NT2/D1 (cell line): ENCODE measurements at places on chromosomes 13 and 19.

DNA sequence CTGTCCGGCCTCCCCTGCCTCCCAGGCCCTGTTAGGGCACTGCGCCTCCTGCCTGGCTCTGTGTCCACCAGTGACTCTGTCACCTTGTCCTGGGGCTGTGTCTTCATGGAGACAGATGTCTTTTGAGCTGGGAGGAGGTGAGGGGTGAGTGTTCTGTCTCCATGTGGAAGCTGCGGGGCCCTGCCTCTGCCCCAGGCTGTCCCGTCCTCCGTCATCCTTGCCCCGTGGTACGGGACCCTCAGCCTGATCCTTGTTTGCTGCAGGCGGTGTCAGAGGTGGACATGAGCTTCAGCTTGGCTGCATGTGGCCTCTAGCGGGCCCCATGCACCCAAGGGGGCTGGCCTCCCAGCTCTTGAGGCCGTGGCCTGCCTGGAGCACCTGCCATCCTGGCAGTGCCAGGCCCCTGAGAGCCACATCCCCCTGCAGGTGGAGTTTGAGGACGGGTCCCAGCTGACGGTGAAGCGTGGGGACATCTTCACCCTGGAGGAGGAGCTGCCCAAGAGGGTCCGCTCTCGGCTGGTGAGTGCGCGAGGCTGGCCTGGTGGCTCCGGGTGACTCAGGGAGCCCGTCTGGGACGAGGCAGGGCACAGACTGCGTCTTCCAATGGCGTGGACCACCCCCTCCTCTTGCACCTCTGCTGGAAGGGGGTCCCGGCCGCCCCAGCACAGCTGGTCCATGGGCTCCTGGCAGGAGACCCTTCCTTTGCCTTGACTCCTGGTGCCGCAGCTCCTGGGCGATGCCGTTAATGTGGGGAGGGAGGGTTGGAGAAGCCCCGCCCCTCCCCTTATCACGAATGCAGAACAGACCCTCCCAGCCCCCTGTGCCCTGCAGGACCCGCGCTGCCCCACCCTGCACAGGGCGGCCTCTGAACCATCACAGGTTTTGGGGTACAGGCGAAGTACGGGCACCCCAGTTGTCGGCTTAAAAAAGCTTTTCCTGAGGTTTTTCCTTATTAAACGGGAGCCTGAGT is 181.3 kb downstream of the KDM4B start:
- DNase-seq: no peak

GRCh38 chr19:32917616-32917996 is 48.0 kb upstream of the SLC7A9 start:
- DNase-seq: peak; percentile 43

- DNase-seq: no peak
Observed at GRCh38 chr13:66137384-66137783, 1092.8 kb downstream of the PCDH9 start.

GRCh38 chr19:51621178-51621577 is 9.0 kb downstream of the SIGLEC5 start:
- DNase-seq: no peak

DNA sequence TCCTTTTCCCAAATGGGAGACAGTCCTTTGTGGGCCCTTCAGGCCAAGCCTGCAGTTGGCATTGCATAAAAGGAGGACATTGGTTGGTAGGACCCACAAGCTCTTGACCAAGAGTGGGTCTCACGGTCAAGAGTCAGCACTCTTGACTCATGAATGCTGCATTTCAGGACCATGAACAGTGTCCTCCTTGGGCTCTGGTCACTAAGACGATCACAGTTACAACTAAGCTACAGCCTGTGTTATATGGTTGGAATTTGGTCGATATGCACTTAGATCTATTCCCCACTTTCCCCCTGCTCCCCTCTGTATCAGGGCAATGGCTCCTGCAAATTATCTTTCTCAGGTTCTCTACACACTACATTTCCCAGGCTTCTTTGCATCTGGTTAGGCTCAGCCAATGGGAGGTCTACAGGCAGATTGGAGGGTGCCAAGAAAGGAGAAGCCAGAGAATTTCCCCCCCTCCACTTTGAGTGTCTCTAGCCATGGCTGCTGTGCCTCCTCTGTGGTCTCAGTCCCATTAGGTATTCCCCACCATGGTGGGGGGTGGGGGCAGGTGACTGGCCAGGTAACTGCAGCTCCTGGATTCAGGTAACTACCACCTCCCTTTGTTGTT is 3.1 kb upstream of the OLFM2 start:
- DNase-seq: no peak

DNA sequence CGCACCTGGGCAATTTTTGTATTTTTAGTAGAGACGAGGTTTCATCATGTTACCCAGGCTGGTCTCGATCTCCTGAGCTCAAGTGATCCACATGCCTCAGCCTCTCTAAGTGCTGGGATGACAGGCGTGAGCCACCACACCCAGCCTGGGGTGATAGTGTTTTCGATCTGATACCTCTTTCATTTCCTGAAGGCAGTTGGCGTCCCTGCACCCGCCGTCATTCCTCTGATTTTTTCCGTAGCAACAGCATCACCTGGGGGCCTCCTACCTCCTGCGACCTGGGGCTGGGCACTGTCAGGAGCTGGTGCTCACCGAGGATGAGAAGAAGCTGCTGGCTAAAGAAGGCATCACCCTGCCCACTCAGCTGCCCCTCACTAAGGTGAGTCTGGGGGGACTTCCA is 10.8 kb downstream of the CREB3L3 start:
- DNase-seq: no peak

DNA sequence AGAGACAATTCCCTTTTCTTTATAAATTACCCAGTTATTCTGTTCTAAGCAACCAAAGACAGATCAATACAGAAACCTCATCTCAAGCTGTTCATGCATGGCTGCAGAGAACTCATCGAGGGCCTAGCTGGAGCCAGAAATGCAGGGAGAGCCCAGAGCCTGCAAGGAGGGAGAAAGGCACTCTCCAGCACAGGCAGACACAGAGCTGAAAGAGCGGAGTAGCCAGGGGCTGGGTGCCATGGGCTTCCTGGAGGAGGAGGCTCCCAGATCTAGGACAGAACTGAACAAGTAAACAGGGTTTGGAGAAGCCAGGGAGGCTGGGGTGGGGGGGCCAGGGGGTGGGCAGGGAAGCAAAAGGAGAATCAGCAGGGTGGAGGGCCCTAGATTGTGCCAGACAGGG is 144.2 kb upstream of the ZNF507 start:
- no peak for DNase-seq

DNA sequence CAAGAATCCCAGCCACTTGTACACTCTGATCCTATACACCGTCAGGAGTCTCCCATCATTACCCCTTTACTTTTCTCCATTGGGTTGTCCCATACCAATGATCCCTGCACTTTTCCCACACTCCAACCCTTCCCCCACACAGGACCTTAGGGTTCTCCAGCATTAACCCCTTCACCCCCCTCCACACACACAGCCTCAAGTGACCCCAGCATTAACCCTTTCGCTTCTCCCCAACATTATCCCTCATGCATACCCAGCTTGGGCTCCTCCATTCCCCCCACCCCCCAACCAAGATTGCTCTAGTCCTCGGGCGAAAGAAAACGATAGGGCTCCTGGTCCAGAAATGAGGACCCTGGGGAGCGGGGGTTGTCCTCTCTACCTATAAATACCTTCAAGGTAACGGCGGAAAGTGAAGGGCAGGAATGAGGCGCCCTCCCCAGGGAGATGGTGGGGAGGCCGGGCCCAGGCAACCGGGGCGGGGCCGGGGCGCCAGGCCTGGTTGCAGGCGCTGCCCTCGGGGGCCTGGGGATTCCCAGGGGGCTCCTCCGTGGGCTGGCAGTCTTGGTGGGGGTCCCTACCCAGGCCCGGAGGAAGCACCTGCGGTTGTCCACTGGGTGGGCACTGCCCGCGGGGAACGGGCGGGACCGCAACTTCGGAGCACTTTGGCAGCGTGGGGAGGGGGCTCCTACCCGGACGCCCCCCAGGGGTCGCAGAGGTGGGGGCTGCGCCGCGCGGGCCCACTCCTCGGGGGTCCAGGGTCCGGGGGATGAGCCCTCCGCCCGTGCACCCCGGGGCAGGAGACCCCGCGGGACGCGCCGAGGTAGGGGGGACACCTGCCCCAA is 757 bp downstream of the WIZ start:
- DNase-seq: no peak

GRCh38 chr19:7904074-7905020 is 670 bp downstream of the MAP2K7 start:
- no peak for DNase-seq

DNA sequence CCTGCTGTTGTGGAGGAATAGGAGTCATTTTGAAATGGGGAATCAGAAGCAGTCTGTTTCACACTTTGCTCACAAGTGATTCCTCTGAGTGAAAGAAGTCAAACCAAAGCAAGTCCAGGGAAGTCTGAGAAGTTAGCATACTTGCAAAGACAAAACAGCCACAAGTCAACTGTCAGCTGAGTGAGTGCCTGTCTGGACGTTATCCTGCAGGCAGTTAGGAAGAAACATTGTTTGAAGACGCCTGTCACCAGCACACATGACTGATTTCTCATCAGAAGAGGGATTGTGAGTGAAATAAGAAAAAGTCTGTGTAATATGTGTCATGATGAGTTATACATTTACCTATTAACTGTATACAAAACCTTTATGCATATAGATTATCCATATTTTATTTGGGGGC is 153.5 kb downstream of the KCNRG start:
- DNase-seq: no peak

DNA sequence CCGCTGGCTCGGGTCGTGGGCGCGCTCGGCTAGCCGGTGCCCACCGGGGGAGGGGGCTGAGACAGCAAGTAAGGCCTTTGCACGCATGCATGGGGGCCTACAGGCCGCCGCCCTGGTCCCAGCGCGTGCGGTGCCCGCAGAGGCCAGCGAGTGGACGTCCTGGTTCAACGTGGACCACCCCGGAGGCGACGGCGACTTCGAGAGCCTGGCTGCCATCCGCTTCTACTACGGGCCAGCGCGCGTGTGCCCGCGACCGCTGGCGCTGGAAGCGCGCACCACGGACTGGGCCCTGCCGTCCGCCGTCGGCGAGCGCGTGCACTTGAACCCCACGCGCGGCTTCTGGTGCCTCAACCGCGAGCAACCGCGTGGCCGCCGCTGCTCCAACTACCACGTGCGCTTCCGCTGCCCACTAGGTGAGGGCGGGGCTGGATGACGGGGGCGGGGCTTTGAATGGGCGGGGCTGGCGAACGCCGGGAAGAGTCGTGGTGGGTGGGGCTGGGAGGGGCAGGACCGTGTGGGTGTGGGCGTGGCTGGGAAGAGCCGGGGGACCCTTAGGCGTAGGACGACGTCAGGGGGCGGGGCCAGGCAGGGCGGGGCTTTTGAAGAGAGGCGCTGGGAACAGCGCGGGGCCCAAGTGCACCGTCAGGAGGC is 2.1 kb downstream of the CILP2 start:
- DNase-seq: peak; percentile 68

- DNase-seq: peak; percentile 78
Observed at GRCh38 chr19:15091918-15092753, 10.1 kb downstream of the OR1I1 start.

- no peak for DNase-seq
Observed at GRCh38 chr13:67155898-67156722, 74.0 kb downstream of the PCDH9 start.

- DNase-seq: no peak
Observed at GRCh38 chr19:4443966-4444764, 13.4 kb downstream of the UBXN6 start.

- no peak for DNase-seq
Observed at GRCh38 chr13:25068810-25069209, 27.1 kb upstream of the PABPC3 start.

GRCh38 chr13:68023838-68024581 is 793.9 kb upstream of the PCDH9 start:
- peak; percentile 1 for DNase-seq

DNA sequence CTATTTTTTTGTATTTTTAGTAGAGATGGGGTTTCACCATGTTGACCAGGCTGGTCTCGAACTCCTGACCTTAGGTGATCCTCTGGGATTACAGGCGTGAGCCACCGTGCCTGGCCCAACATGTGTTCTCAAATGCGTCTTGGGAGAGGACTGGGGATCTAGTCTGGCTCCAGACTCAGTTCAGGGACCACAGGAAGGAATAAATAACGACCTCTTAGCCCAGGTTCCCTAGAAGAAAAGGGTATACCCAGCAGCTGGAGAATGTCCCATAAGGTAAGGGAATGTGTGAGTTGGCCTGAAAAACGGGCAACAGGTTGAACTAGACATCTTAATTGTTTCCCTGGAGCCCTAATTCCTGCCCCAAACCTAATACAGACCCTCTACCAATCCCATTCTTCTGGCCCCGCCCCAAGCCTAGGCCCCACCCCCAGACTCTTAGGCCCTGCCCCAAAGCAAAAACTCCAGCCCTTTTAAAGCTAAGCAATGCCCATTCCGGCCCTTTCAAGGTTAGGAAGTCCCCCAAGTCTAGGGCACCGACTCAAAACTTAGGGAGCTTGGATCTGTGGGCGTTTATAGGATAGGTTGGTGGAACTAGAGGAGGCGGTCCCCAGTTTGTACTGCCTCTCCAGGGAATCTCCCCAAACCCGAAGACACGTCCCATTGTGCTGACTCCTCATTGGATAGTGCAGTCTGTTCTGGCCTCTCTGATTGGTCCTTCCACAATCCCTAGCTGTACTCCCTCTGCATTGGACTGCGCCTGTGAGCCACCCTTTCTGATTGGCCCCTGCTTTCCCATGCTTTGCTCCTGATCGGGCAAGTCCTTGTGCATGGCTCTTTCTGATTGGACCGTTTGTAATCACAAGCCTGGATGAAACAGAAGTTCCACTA is 5.4 kb upstream of the LRFN1 start:
- no peak for DNase-seq

DNA sequence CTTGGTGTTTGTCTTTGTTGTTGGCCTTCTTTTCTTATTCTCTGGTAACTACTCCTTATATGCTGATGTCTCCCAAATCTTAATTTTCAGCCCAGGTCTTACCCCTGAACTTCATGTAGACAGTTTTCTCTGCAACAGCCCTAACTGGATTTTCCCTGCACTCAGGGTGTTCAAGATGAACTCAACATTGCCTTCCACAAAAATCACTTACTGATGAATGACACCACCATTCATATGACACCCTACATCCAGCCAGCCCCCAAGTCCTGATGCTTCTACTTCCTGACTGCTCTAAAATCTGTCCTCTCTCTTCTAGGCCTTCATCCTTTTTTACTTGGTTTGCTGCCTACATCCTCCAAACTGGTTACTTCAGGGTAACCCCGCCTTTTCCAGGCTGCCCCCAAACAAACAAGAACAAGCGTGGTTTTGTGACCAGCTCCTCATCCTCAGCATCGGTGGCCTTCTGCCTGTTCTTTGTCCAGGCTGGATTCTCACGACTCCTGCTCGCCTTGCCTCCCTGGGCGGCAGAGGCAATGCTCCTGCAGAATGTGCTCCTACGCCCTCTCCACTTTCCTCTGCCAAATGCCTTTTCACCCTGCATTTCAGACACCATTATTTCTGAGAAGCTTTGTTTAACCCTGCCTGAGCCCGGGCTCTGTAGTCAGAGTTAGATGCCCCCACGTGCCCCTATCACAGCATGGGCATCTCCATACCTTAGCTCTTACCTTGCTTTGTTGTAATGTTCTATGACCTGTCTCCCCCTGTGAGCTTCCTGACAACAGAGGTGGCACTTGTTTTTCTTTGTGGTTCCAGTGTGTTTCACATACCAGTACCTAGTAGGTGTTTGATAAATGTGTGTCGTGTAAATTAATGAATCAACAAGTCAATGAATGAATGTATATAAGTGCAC is 61.8 kb downstream of the WDFY2 start:
- no peak for DNase-seq
